ENCODE measurements at places on chromosomes 7 and 10.

GRCh38 chr7:155846936-155847335, 34.7 kb upstream of the SHH start:
- ATAC-seq = no peak

DNA sequence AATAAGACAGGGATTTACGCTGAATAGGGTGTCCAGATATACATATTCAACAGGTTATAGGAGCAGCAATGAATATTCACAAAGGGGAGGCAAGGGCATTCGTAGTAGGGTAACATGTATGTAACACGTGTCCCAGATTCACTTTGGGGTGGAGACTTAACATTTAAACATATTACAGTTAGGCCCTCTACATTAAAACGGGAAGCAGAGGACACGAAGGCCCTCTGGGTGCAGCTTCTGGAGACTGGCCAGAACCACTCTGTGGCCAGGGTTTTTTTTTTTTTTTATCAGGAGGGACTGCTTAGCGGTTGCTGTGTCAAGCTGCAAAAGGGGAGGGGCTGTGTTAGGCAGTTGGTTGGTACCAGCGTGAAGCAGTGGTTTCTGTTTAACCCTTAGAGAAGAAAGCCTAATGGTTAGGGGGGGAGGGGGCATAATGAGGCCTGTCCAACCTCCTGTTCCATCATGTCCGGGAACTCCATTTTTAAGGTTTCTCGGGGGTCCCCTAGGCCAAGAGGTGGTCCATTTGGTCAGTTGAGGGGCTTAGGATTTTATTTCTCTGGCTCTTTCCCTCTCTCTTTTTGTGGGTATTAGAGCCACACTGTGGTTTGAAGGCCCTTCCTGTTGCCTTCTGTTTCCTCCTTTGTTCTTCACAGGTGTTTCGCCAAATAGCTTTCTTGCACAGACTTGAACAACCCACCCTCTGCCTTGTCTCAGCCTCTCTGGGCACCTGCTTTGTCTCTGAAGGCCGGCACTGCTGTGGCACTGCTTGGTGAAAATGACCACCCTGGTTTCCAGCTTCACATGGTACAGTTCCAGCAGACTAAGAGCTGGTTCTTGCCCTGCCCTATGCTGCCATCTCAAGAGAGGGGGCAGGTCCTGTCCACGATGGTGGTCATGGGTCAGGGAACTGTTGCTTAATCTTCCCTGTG, 26.4 kb downstream of the PRF1 start:
- peak; percentile 49 for ATAC-seq

DNA sequence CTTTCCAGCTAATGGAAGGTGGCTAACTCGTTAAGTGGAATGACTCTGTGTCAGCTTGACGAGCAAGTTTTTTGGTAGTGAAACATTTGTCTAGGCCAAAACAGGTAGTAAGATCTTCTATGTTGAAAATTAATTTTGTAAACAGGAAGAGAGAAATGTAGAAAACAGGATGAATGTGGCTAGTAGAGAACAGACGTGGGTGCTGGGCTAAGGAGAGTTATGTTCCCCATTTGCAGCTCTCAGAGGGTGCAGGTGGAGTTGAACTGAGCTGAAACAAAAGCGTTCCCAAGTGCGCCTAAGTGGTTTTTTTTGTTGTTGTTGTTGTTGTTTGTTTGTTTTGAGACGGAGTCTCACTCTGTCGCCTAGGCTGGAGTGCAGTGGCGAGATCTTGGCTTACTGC, 59.5 kb upstream of the SRPK2 start:
- ATAC-seq = no peak

DNA sequence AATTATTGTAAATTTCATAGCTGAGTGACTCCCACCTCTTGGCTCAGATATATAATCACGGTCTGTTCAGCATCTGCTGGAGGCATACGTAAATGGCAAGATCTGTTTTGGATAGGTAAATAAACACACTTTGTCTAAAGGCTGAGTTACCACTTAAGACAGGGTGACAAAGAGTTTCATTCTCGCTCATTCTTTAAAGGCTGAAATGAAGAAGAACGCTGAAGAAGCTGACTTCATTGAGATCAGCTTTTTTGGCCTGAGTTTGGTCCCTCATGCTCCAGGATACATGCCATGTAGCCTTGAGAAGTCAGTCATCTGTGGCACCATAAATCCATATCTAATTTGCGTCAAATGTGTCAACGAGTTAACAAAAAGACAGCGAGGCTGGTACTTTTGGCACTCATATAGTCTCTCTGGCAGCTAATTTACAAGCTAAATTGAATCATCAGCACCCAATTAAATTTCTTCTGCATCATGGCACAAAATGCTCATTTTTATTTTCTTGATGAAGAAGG, 309.9 kb downstream of the GPAM start:
- no peak for ATAC-seq

DNA sequence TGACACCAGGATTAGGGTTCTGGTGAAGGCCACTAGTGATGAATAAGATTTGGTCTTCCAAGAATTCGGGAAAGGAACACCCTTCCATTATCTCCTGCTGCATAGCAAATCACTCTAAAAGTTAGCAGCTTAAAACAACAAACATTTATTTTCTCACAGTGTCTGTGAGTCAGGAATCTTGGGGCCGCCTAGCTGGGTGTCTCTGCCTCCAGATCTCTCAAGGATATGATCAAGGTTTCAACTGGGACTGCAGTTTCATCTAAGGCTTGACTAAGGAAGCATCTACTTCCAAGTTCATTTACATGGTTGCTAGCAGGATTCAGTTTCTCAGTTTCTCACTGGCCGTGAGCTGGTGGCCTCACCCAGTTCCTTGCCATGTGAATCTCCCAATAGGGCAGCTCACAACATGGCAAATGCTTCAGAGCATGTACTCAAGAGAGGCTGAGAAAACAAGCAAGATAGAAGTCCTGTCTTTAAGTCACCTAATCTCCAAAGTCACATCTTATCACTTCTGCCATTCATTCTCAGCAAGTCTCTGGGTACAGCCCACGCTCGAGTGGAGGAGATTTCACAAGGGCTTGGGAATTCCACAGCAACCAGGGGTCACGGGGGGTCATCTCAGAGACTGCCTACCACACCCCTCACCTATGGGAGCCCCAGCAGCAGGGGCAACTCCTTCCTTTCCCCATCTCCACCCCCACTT, 26.8 kb downstream of the TLX1 start:
- no peak for ATAC-seq

GRCh38 chr10:76037531-76038155, 606.2 kb downstream of the LRMDA start:
- ATAC-seq = no peak

DNA sequence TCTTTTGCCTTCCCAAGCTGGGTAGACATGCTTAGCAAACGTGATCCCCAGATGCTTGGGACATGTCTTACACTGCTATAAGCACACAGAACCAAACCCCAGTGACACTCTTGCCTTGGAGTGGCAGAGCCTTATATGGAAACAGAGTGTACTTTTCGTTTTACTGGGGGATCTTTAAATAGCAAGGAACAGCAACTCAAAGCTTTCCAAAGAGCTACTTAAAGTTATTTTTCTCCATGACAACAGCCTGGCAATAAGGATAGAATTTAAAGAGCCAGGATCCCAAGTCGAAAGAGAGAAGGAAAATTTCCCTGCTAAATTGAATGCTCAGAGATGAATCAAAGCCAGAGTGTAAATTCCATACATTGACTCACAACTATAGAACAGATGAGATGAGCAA, 67.8 kb downstream of the ZNF365 start:
- no peak for ATAC-seq

DNA sequence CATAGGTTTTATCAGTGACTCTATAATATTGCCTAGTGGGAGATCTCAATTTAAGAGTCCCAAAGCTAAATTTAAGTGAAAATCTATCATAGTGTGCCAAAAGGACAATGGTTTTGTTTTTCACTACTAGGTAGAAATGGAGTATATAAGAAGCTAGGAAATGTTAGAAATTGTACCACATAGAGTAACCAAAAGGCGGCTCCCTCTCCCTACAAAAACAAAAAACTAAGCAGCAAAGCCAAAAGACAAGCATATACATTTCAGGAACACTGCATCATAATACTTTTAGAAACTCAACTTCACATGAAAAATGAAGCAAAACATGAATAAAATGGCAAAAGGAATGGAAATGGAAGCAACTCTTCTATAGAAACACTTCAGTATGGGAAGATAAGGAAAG, 271.6 kb downstream of the CACNA2D1 start:
- ATAC-seq = no peak

DNA sequence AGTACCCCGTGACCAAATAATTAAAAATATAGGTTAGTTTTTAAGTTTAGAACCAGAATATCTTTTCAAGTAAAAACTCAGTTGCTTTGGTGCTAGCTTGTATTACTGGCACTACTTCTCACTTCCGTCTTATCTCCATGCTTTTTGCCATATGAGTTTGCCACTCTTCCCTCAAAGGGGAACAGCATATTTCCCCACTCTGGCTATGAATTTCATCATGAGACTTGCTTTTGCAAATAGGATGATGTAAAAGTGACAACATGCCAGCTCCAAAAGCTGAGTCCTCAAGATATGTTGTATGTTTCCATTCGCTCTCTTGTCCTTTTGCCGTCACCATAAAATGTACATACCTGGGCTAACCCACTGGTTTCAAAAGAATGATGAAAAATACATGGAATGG, 178.1 kb upstream of the SEMA3A start:
- ATAC-seq = no peak

DNA sequence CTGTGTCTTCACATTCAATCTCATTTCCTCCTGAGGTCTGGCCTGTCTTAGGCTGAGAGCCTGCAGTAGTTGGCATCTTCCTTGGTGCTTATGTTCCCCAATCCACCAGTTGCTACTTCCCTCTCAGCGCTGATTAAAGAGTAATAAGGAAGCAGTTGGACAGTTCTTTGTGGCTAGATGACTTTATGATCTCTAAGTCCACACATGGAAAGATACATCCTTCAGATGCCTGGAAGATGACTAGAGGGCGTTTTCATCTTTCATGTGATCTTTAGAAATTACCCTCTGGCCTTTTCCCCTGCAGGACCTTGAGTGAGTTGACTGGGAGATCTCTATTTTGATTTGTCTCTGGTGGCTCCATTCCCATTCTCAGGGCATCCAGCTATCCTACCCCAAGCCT, 204.5 kb downstream of the GRM3 start:
- no peak for ATAC-seq

GRCh38 chr7:104288137-104288536, 40.3 kb upstream of the LHFPL3 start:
- ATAC-seq = no peak

- ATAC-seq = no peak
Observed at GRCh38 chr7:25559581-25560367, 331.5 kb upstream of the NPVF start.

DNA sequence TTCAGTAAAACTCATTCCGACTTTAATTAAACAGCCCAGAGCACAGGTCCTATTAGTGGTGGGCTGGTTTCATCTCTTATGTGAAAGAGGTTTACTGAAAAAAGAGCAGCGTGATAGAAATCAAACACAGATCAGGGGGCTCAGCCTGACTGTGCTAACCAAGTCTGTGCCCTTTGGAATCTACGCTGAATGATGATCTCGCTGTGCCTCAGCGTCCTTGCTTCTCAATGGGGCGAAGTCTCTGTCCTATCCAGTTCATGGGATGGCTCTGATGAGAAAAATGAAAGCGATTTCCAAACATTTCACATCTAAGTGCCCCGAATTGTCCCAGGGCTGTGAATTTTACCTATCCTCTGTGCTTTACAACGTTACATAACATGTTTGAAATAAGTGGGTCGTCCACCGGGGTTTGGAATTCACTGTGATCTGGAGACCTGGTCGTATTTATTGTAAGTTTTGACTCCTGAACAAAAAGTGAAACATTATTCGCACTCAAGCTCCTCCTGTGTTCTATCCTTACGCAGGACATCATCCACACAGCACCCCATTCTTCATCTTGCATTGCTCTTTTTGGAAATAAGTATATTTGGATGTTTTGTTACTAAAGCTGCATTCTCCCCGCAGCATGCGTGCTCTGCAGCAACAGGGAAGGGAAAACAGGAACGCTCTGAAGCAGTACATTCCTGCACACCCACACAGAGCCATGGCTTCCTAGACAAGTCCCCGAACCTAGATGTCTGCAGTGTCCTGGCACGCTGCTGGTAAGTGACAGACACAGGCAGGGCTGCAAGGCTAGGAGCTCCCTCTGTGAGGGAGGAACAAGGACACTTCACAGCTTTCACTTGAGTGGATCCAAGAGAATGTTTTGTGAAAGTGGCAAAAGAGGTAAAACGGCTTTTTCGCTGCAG, 83.5 kb downstream of the SLC37A3 start:
- 0 out of 3 replicates have a peak, but pooled peaks have one; percentile 18 for ATAC-seq

DNA sequence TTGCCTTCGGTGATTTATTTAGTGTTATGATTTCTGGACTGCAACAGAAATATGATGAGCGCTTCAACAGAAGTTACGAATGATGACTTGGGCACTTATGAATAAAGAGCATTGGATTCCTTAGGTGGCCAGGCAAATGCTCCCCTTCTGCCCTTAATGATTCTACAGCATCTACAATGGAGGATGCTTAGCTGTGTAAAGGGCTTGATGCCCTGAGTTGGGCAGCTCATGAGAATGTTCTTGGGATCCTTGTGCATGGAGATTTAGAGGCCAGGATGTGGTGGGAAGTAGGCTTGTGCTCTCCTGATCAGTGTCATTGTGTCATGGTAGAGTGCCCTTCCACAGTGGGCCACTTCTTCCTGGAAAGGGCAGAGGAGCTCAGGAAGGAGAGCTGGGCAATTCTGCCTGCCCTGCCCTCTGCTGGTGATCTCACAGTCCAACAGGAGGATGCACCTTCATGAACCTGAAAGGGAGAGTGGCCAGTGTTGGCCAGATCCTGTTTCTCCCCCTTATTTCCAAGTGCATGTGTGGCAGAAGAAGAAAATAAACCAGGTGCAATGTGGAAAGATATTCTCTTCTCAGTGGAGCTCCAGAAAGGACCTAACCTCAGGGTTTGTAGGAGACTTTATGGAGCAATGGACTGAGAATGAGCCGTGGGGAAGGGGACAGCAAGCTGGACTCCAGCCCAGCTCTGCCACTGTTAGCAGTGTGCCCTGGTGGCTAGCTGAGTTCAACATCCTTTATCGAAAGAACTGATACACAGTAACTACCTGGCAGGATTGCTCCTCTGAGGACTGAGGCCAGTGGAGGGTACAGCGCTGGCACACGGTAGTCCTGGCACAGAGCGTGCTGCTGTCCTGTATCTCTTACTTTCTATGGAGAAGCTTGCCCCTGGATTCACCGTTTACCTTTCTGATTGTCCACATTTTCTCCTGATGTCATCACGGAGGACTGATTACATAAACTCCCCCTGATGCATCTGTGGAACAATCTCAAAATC, 182.9 kb downstream of the BMPER start:
- peak; percentile 97 for ATAC-seq

- no peak for ATAC-seq
Observed at GRCh38 chr7:141557360-141557759, 6.2 kb downstream of the AGK start.

- no peak for ATAC-seq
Observed at GRCh38 chr7:44128721-44129582, 5.6 kb upstream of the POLD2 start.
